ENCODE measurements at places on chromosomes 3 and 15. TPM values are rescaled to one million over a fixed set of nuclear protein-coding genes. Genes with fewer than 3 reads are reported as not detected.

DNA sequence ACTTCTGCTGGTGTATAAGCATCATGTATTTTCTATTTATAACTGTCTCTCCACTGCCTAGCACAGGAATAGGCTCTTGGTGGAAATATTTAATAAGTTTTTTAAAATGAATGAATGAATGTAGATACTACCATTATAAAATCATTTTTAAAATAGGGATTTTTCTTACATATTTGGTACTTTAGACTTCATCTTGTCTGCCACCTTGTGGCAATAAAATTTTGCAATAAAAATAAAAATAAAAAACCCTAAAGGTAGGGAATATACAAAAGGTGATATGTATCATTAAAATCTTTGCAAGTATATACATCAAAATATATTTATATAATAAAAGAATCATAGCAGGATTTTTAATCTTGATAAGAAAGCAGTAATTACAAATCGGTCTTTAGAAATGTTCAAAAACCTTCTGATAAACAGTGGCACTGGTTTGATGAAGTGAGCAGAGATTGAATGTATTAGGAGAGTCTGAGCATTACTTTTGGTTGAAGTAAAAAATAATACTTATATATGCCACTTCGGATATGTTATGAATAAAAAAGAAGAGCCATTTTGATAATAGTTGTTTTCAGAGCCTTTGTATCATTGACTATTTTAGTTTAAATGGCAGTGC, 95.2 kb downstream of the SPATA16 start:
- no peak overlapping the region for H3K27ac ChIP-seq
- no peak overlapping the region for H3K4me3 ChIP-seq
- no peaks in the 10 kb centered on the region for H3K27me3 ChIP-seq
- no peaks in the 10 kb centered on the region for H3K36me3 ChIP-seq

- DNase-seq: no peak
- H3K4me3 ChIP-seq: no peak overlapping the region
- no peaks in the 10 kb centered on the region for H3K27me3 ChIP-seq
- H3K27ac ChIP-seq: no peak overlapping the region
These were observed 37.2 kb downstream of the MYO5A start for GRCh38 chr15:52491472-52491871.

DNA sequence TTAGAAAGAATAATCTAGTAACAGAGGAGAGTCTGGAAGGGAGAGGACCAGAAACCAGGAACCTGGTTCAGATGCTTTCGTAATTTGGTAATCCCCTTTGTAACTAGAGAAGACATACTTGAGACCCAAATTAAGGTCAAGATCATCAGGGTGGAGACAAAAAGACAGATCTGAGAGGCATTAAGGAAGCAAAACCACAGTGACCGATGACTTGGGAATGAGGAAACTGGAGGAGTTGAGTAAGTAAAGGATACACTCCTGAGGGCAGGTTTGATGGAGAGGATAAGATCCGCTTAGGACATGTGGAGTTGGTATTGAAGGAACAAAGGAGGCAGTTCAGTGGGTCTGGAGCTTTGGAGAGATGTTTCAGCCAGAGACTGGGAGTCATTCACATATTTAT, 23.6 kb upstream of the BCL2A1 start:
- no peak overlapping the region for H3K4me3 ChIP-seq
- peak overlapping the region; percentile 56 for H3K27ac ChIP-seq
- H3K36me3 ChIP-seq: no peaks in the 10 kb centered on the region
- H3K27me3 ChIP-seq: no peaks in the 10 kb centered on the region

DNA sequence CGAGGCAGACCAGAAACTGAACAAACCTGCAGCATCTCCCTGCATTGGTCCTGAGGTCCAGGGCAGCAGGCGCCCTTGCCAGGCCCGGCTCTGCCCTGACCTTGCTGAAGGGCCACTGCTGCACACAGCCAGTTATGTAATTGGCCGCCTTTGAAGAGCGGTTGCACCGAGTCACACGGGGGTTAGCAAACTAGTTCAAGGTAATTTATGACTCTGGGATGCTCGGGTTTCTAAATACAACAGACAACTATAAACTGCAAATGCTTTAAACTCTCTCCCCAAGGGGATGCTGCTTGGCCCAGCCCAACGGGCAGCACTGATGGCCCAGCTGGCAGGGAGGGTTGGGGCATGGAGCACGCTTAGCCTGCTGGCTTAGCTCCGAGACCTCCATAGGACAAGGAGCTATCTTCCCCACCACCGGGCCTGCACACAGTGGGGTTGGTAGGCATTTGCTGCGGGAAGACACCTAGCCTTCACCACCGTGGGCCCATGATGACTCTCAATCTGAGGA, 60.3 kb upstream of the IQSEC1 start:
- H3K27me3 ChIP-seq: no peaks in the 10 kb centered on the region
- no peak overlapping the region for H3K27ac ChIP-seq
- no peaks in the 10 kb centered on the region for H3K36me3 ChIP-seq
- DNase-seq: no peak
- H3K4me1 ChIP-seq: no peaks in the 10 kb centered on the region
- H3K4me3 ChIP-seq: no peak overlapping the region

DNA sequence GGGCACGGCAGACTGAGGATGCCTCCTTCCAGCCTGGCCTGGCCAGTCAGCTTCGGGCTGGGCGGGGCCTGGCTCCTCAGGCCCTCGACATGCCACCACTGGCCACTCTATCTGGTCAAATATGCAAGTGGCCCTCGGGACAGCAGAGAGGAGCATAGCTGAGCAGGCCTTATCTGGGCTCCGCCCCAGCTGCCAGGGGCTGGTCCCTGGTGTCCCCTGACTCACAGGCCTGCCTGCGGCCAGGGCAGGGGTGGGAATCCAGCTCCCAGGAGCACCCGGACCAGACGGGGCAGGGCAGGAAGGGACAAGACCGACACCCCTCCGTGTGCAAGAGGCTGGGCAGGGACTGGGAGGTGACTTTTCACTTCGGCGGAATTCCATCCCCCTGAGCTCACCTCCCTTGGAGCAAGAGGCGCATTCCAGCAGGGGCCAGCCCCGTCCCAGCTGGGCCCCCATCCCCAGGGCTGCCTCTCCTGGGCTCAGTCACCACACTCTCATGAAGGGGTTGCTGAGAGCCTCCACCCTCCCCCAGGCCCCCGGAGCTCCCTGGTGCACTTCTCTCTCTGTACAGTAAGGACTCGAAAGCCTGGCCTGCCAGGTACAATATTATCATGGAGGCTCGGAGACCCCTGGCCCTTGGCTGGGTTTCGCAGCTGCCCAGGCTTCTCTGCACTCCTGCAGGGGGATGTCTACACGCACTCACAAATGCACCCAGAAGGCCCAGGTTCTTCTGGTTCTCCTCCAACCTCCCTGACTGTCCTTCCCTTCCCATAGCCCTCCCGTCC, 29.5 kb downstream of the WNT7A start:
- H3K4me3 ChIP-seq: no peak overlapping the region
- H3K27ac ChIP-seq: no peak overlapping the region
- H3K27me3 ChIP-seq: no peaks in the 10 kb centered on the region
- no peaks in the 10 kb centered on the region for H3K36me3 ChIP-seq

DNA sequence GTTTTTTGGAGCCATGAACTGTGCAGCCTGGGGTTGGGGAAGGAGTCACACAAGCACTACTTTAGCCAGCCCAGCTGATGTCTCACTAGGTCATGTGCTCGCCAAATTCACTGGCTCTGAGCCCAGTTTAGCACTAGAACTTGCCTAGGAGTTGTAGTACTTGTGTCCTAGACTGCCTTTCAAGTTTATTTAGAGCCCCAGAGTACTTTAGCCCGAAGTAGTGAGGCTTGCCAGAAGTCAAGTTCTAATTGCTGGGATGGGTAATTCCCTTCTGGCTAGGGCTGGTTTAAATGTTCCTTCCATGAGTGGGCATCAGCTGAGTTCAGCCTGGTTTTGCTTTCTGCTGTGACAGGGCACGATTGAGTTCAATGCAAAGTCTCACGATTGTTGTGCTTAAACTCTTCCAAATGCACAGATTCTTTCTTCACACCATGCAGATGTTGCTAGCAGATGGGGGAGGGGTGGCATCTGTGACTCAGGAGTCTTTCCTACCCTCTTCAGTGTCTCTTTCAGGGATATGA, 228.2 kb upstream of the ZPLD1 start:
- no peaks in the 10 kb centered on the region for H3K27me3 ChIP-seq
- no peaks in the 10 kb centered on the region for H3K36me3 ChIP-seq
- H3K27ac ChIP-seq: no peak overlapping the region
- no peak overlapping the region for H3K4me3 ChIP-seq
- DNase-seq: peak; percentile 51

DNA sequence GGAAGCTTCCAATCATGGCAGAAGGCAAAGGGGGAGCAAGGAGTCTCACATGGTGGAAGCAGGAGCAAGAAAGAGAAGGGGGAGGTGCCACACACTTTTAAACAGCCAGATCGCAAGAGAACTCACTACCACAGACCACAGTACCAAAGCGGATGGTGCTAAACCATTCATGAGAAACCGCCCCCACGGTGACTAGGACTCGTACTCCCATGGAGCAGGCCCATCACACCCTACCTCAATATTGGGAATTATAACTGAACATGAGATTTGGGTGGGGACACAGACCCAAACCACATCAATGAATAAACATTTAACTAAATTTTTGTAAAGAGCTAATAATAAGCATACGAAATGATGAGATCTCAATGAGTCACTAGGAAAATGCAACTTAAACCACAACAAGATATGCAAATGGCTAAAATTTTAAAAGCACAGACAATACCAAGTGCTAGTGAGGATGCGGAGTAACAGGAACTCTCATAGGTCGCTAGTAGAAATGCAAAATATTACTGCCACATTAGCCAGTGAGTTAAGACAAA, 10.0 kb downstream of the MRPS25 start:
- no peaks in the 10 kb centered on the region for H3K36me3 ChIP-seq
- H3K4me3 ChIP-seq: no peak overlapping the region
- no peak for DNase-seq
- no peak overlapping the region for H3K27ac ChIP-seq
- no peaks in the 10 kb centered on the region for H3K4me1 ChIP-seq

Gene ACTRT3
- polyA plus RNA-seq: 104 TPM

Gene SHC4
- 22.7 TPM for polyA plus RNA-seq

Gene CMTM8
- polyA plus RNA-seq: 1.8 TPM
